ENCODE measurements at places on chromosomes 3 and 15. TPM values are rescaled to one million over a fixed set of nuclear protein-coding genes. Genes with fewer than 3 reads are reported as not detected.

The GPR171 gene
- not detected for total RNA-seq

The NRROS gene
- 1.9 TPM for total RNA-seq

The CACNA2D2 gene
- total RNA-seq, result 1.1 TPM

The CPN2 gene
- not detected for total RNA-seq

The FETUB gene
- total RNA-seq, result not detected

- H3K4me1 ChIP-seq, result no peaks in the 10 kb centered on the region
- no peak overlapping the region for H3K4me3 ChIP-seq
- no peaks in the 10 kb centered on the region for H3K36me3 ChIP-seq
- H3K27ac ChIP-seq, result no peak overlapping the region
- DNase-seq, result no peak
- no peaks in the 10 kb centered on the region for H3K27me3 ChIP-seq
Measured at GRCh38 chr3:2354702-2355101, 256.0 kb downstream of the CNTN4 start.

DNA sequence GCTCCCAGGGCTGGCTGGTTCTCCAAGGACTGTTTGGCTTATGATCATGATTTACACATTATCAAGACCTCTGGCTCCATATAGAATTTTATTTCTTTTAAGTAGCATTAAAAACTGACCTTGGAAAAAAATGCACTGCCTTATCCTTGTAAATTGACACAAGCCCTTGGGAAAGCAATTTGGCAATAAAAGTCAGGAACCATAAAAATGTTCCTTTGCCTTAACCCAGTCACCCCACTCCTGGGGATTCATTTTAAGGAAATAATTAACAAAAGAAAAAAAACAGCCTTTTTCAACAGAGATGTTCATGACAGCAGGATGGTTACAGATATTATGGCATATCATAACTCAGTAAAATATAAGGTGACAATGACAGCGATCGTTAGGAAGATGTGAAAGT is 51.6 kb upstream of the NR2E3 start:
- no peak for DNase-seq
- H3K36me3 ChIP-seq, result no peaks in the 10 kb centered on the region

- H3K27me3 ChIP-seq, result no peaks in the 10 kb centered on the region
- H3K4me3 ChIP-seq, result no peak overlapping the region
- H3K4me1 ChIP-seq, result no peaks in the 10 kb centered on the region
- no peak for DNase-seq
- no peak overlapping the region for H3K27ac ChIP-seq
Measured at GRCh38 chr3:171442184-171442583, 18.0 kb downstream of the TNIK start.

DNA sequence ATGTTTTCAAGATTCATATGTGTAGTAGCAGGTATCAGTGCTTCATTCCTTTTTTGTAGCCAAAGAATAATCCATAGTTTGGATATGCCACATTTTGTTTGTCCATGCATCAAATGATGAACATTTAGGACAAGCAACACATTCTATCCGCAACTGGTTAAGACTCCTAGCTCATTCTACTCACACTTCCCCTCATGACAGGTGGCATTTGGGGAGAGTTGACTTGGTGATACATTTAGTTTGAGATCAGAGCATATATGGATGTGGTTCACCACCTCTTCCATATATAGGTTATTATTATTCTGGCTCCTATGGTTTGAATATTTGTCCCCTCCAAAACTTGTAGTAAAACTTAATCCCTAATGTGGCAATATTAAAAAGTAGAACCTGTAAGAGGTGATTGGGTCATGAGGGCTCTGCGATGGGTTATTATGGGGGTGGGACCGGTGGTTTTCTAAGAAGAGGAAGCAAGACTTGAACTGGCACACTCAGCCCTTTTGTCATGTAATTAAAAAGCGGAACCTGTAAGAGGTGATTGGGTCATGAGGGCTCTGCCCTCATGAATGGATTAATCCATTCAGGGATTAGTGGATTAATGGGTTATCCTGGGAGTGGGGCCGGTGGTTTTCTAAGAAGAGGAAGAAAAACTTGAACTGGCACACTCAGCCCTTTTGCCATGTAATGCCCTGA is 75.3 kb upstream of the HRH1 start:
- H3K4me3 ChIP-seq, result no peak overlapping the region
- no peak overlapping the region for H3K27ac ChIP-seq
- H3K4me1 ChIP-seq, result no peaks in the 10 kb centered on the region
- no peaks in the 10 kb centered on the region for H3K36me3 ChIP-seq

GRCh38 chr3:19711160-19711782 is 222.7 kb downstream of the EFHB start:
- no peak overlapping the region for H3K4me3 ChIP-seq
- no peak for DNase-seq
- no peaks in the 10 kb centered on the region for H3K4me1 ChIP-seq
- H3K36me3 ChIP-seq, result no peaks in the 10 kb centered on the region
- no peaks in the 10 kb centered on the region for H3K27me3 ChIP-seq
- H3K27ac ChIP-seq, result no peak overlapping the region

DNA sequence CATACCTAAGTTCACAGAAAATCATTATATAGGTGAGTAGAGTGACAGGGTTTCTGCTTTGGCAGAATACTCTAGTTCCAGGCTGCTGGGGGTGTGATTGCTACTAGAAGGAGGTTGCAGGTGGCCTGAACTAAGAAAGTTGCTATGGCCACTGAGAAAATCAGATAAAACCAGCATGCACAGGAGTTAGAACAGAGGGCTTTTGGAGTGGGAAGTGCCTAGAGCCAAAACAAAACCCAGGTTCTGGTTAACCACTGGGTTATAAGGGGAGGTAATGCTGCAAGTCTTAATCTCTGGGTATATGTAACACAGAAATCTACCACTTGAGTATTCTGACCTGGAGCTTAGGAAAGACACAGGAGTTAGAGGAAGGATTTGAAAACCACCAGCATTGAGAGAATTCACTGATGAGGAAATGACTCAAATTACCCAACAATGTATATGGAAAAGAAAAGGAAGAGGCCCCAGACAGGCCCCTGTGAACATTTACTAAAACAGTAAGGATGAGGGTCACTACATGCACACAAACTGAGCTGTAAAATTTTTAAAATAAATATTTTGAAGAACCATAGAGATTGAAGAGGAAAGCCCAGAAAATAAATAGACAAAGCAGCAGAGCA is 60.0 kb downstream of the PLOD2 start:
- no peak overlapping the region for H3K4me3 ChIP-seq
- no peak overlapping the region for H3K27ac ChIP-seq
- peaks cover 2% of the 10 kb centered on the region for H3K4me1 ChIP-seq
- no peaks in the 10 kb centered on the region for H3K27me3 ChIP-seq
- H3K36me3 ChIP-seq, result no peaks in the 10 kb centered on the region
- no peak for DNase-seq

DNA sequence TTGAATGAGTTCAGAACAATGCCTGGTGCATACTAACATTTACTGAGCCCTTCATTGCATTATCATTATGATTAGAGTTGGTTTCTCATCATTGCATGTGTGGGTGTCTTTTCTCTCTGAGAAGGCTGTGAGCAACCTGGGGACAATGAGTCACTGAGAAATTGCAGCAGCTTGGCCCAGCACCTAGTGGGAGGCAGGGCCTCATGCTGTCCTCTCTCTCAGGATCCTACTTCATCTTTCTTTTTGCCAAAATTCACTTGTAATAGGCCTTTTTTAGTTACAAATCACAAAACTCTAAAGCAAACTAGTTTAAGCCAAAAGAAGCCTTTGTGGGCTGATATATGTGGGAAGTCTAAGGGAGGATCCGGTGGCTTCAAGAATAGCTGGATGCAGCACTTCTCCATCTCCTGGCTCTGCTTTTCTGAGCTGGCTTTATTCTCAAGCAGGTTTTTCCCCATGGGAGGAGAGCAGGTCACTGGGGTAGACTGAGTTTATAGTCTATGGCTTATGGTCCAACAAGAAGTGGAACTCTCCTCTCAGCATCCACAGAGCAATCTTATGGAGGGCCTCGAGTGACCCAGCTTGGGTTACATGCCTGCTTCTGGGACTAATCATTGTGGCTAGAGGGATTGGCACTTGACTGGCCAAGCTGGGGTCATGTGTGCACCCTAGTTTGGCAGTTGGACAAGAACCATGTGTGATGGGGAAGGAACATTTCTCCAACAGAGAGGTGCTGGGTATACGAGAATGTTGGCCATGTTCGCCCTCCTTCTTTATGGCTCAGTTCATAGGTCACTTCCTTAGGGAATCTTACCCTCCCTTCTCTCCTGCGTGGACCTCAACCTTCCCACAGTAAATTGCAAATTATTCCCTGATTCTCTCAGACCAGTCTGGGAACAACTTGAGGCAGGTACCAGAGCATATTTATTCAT is 8.7 kb upstream of the CAMK1 start:
- H3K27ac ChIP-seq, result peak overlapping the region; percentile 20
- H3K4me3 ChIP-seq, result no peak overlapping the region
- no peaks in the 10 kb centered on the region for H3K27me3 ChIP-seq
- no peaks in the 10 kb centered on the region for H3K4me1 ChIP-seq
- DNase-seq, result peak; percentile 50
- H3K36me3 ChIP-seq, result no peaks in the 10 kb centered on the region

DNA sequence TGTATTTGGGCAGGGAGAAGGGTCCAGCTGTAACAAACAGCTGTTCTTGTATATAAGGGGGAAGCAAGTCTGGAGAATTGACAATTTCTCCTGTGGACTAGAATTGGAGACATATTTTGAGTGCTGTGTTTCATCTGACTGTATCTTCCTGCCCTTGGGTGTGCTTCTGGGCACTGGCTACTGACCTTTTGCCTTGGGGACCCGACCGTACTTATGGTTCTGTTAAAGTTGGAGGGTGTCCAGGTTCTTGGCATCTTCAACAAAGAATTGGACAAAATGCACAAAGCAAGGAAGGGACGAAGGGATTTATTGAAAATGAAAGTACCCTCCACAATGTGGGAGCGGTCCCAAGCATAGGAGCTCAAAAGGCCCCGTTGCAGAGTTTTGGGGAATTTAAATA is 31.0 kb downstream of the MAP2K1 start:
- no peaks in the 10 kb centered on the region for H3K36me3 ChIP-seq
- no peak for DNase-seq
- H3K4me1 ChIP-seq, result peaks cover 5% of the 10 kb centered on the region
- no peak overlapping the region for H3K4me3 ChIP-seq

- no peak overlapping the region for H3K4me3 ChIP-seq
- H3K4me1 ChIP-seq, result no peaks in the 10 kb centered on the region
- H3K27me3 ChIP-seq, result no peaks in the 10 kb centered on the region
Measured at GRCh38 chr15:31459400-31459748, 132.7 kb downstream of the KLF13 start.

DNA sequence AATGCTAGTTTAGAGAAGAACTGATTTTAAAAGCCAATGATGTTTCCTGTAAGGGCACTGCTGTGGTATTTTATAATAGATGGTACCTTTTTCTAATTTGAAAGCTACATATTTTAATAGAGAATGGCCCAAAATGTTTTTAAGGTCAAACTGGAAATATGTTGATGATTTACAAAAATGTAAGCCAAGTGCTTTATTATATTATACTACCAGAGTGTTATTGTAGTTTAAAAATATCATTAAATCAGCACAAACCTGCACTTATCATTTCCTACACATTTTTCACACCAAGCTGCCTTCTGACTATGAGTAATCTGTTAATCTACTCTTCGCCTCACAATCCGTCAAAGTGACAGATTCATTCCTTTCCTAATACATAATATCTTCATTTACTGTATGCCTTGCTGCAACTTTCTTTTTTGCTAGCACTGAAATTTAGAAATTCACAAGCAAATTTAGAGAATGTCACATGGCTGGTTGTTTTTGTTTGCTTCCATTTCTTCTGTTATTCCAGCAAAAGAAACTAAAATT is 126.4 kb upstream of the FAM3D start:
- no peaks in the 10 kb centered on the region for H3K36me3 ChIP-seq
- no peaks in the 10 kb centered on the region for H3K27me3 ChIP-seq

GRCh38 chr3:123778991-123779622 is 105.0 kb downstream of the MYLK start:
- H3K27ac ChIP-seq, result no peak overlapping the region
- no peaks in the 10 kb centered on the region for H3K4me1 ChIP-seq
- no peaks in the 10 kb centered on the region for H3K36me3 ChIP-seq
- H3K27me3 ChIP-seq, result no peaks in the 10 kb centered on the region
- no peak overlapping the region for H3K4me3 ChIP-seq

GRCh38 chr15:45829336-45830153 is 194.7 kb downstream of the SQOR start:
- no peaks in the 10 kb centered on the region for H3K4me1 ChIP-seq
- H3K36me3 ChIP-seq, result no peaks in the 10 kb centered on the region
- no peak overlapping the region for H3K27ac ChIP-seq
- DNase-seq, result no peak
- no peaks in the 10 kb centered on the region for H3K27me3 ChIP-seq
- H3K4me3 ChIP-seq, result no peak overlapping the region

GRCh38 chr15:100335335-100335999 is 6.3 kb downstream of the ADAMTS17 start:
- no peaks in the 10 kb centered on the region for H3K27me3 ChIP-seq
- no peak overlapping the region for H3K4me3 ChIP-seq
- H3K4me1 ChIP-seq, result no peaks in the 10 kb centered on the region
- no peak for DNase-seq

GRCh38 chr3:107001635-107002034 is 375.6 kb upstream of the CCDC54 start:
- H3K27ac ChIP-seq, result no peak overlapping the region
- DNase-seq, result no peak
- H3K36me3 ChIP-seq, result no peaks in the 10 kb centered on the region
- no peaks in the 10 kb centered on the region for H3K27me3 ChIP-seq
- H3K4me3 ChIP-seq, result no peak overlapping the region
- no peaks in the 10 kb centered on the region for H3K4me1 ChIP-seq

DNA sequence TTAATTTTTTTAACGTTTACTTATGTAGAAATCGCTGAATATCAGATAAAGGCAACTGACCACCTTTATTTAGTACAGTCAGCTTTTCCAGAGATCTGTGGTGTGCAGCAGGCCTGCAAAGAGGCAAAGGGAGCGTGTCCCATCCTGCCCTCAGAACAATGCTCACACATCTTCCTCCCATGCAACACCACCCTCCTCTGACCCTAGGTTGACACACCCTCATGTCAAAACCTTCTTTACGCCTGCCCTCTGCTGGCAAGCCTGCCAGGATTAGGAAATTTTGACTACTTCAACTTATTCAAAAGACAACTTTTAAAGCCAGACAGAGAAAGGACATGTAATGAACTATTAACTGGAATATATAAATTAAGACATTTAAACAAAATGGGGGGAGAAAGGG is 513.7 kb downstream of the FOXP1 start:
- DNase-seq, result peak; percentile 55
- no peaks in the 10 kb centered on the region for H3K27me3 ChIP-seq
- peaks cover 23% of the 10 kb centered on the region for H3K4me1 ChIP-seq
- H3K36me3 ChIP-seq, result no peaks in the 10 kb centered on the region
- H3K4me3 ChIP-seq, result no peak overlapping the region

- H3K27ac ChIP-seq, result no peak overlapping the region
- H3K36me3 ChIP-seq, result no peaks in the 10 kb centered on the region
Measured at GRCh38 chr15:90607361-90607760, 77.6 kb downstream of the CRTC3 start.

- no peak overlapping the region for H3K4me3 ChIP-seq
- H3K27me3 ChIP-seq, result no peaks in the 10 kb centered on the region
- no peaks in the 10 kb centered on the region for H3K36me3 ChIP-seq
- DNase-seq, result no peak
- H3K4me1 ChIP-seq, result no peaks in the 10 kb centered on the region
- no peak overlapping the region for H3K27ac ChIP-seq
Measured at GRCh38 chr3:192931825-192932224, 14.2 kb upstream of the MB21D2 start.

- no peak overlapping the region for H3K27ac ChIP-seq
- H3K4me1 ChIP-seq, result no peaks in the 10 kb centered on the region
- no peaks in the 10 kb centered on the region for H3K27me3 ChIP-seq
- no peaks in the 10 kb centered on the region for H3K36me3 ChIP-seq
- H3K4me3 ChIP-seq, result no peak overlapping the region
Measured at GRCh38 chr3:125238759-125239158, 26.2 kb upstream of the SLC12A8 start.

GRCh38 chr15:81052046-81052445 is 51.3 kb downstream of the TLNRD1 start:
- no peak overlapping the region for H3K27ac ChIP-seq
- no peaks in the 10 kb centered on the region for H3K27me3 ChIP-seq
- H3K4me3 ChIP-seq, result no peak overlapping the region
- no peak for DNase-seq
- H3K36me3 ChIP-seq, result no peaks in the 10 kb centered on the region
- H3K4me1 ChIP-seq, result no peaks in the 10 kb centered on the region

All from ovary (tissue), 10 donors.